Natural killer cell (primary cell): ENCODE measurements at places on chromosomes 3 and 15. TPM values are rescaled to one million over a fixed set of nuclear protein-coding genes. Genes with fewer than 3 reads are reported as not detected.

CAND2 gene
- 0.52 TPM for total RNA-seq

SKIL gene
- total RNA-seq: 85.5 TPM

RLBP1 gene
- total RNA-seq: not detected

FETUB gene
- total RNA-seq: not detected

DNA sequence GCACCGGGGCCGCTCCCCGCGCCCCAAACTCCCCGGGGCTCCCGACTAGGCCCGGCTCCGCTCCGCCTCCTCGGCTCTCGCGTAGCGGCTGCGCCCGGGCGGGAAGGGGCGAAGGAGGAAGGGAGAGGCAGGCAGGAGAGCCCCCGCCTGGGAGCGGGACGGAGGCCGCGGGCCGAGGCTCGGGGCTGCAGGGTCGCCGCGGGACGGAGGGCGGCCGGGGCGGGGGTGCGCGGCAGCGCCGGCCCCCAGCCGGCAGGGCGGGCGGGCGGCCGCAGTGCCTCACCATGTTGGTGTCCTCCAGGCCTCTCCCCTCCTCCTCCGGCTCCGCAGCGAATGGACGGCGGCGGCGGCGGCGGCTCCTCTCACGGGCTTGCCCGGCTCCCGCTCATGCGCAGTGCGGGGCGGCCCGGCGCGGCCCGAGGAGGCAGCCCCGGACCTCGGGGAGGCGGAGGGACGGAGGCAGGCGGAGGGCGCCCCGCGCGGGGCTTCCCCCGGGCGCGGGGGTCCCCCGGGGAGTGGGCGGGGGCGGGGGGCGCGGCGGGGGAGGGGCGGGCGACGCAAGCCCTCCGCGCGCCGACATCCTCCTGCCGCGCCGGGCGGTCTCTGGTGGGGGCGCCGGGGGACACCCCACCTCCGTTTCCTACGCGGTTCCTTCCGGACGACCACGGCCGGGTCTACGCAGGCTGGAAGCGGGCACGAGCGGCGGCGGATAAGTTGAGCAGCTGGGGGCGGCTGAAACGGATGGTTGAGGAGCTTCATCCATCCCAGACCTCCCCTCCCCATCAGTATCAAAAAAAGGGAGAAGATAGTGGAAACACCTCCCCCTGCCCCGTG lies at the start of gene DCUN1D1:
DCUN1D1 (minus strand) TSS at position 335 of the 834 bp plus-strand sequence; CDS start at position 286, 49 bp downstream.
- peak within 1 kb of the TSS; percentile 82 for H3K27ac ChIP-seq
- no peaks in the 10 kb centered on the region for H3K27me3 ChIP-seq
- peak; percentile 90 for DNase-seq
- peak within 1 kb of the TSS; percentile 94 for H3K4me3 ChIP-seq
- peaks cover 21% of the 10 kb centered on the region for H3K4me1 ChIP-seq

DNA sequence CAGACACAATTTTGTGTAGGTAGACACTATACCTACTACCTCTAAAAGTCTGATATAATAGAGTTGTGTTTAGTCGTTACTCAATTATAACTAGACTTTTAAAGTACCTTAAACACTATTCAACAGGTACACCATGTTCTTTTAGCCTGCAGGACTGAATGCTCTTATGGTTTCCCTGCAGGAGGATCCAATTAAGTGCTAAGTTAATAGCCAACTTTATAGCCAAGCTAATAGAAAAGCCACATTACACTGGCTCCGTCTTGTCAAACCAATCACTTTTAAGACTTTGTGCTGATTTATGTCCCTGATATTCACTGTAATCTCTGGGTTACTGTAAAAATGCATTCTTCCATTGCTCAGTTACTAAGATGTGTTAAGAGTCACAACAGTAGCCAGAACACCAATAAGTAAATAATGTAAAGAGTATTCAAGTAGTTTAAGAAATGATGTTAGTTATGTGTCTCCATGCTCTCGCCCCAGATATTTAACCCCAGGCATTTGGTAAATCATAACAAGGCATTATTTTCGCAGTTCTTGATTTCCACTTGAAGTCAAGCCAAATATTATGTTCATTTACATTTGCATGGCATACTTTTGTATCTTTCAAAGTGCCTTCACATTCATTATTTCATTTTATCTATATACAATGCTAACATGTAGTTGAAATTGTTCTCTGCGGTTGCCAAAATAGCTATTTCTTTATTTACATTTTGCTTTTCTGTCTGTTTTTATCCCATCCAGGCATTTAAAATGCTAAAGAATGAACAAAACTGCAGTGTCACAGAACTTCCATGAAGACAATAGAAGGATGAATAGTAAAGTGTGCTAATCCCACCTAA lies 42.7 kb upstream of the AP4E1 start:
- DNase-seq: no peak
- H3K4me3 ChIP-seq: no peak overlapping the region
- no peaks in the 10 kb centered on the region for H3K4me1 ChIP-seq
- H3K36me3 ChIP-seq: no peaks in the 10 kb centered on the region
- no peak overlapping the region for H3K27ac ChIP-seq

ANKRD28 gene
- 99.7 TPM for total RNA-seq

DNA sequence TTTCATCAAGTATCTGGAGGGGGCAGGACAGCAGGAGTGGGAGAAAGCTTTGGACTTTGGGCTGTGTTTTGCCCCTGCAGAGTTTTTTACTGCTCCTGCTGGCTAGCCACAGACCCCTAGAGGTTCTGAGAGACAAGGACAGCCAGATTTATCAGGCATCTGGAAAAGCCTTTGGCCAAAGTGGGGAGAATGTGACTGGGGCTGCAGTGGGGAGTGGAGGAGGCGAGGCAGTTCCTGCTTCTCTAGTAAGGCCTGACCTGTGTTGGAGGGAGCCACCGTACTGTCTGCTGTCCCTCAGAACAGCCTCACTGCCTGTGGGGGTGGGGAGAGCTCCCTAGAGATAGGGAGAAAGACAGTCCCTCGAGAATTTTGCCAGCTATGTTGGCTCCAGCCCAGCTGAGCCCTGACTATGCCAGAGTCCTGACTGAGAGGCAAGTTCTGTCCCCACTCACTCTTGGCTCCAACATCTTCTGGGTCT lies 2.2 kb downstream of the ALPK3 start:
- no peaks in the 10 kb centered on the region for H3K36me3 ChIP-seq
- H3K4me3 ChIP-seq: no peak overlapping the region
- H3K27me3 ChIP-seq: peaks cover 7% of the 10 kb centered on the region
- H3K4me1 ChIP-seq: peaks cover 7% of the 10 kb centered on the region
- H3K27ac ChIP-seq: no peak overlapping the region

DNA sequence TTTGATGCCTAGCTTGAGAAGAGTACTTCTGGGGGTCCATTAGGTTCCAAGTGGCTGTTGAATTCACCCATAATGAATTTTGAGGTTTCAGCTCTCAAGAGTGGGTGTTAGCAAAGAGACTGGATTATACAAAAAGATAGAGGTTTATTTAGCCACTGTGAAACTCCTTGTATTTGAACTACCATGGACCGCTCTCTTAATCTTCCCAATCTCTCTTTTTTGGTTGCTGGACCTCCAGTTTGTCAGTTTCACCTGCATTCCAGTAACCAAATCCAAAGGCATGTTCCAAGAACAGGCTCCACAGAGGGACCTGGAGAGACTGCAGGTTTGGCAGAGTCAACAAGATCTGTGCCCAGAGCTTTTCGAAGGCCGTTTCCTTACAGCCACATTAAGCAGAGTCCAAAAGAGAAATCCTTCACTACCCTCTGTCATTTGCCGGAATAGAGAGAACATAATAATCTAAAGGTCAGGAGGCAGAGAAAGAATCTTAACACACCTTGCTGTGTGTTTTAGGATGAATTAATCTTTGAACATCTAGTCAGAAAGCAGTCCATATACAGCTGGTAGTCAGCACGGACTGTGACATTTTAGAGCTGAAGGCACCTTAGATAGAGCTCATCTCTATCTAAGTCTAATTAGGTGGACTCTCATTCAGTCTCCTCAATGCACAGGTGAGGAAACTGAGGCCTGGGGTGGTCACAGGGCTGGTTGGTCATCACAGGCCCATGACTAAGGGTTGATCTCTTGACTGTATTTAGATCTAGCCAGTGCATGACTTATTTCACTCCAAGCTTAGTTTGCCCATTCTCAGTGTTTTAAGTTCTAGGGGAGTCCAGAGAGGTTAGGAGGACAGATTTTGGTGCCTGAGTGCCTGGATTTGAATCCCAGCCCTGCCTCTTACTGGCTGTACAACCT lies 1.3 kb downstream of the ABHD2 start:
- peak overlapping the region; percentile 98 for H3K4me3 ChIP-seq
- peaks cover 3% of the 10 kb centered on the region for H3K36me3 ChIP-seq
- H3K27ac ChIP-seq: peak overlapping the region; percentile 77
- peak; percentile 17 for DNase-seq

GPR149 gene
- not detected for total RNA-seq

GRCh38 chr3:45188719-45189659 lies 37.1 kb downstream of the TMEM158 start:
- H3K36me3 ChIP-seq: no peaks in the 10 kb centered on the region
- no peaks in the 10 kb centered on the region for H3K4me1 ChIP-seq
- no peak overlapping the region for H3K4me3 ChIP-seq
- no peaks in the 10 kb centered on the region for H3K27me3 ChIP-seq
- H3K27ac ChIP-seq: no peak overlapping the region

- no peaks in the 10 kb centered on the region for H3K36me3 ChIP-seq
- H3K4me1 ChIP-seq: no peaks in the 10 kb centered on the region
- H3K4me3 ChIP-seq: no peak overlapping the region
- no peaks in the 10 kb centered on the region for H3K27me3 ChIP-seq
- DNase-seq: no peak
Measured at GRCh38 chr3:146177519-146177918, 16.5 kb upstream of the PLOD2 start.

DNA sequence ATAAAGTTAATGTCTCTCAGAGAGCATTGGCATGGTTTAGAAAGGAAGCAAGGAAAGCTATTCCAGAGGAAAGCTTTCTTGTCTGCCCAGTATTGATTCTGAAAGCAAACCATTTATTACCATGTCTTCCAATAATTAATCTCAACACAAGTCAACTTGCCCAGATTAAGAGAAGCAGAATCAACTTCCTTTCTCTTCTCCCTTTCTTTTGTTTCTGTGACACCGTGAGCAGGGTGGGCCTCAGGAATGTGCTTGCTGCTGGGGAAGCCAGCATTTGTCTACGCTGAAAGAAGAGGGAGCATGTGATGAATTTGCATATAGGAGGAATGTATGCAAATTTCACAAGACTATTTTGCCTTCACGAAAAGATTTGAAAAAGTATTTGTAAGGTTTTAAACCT lies 368.6 kb upstream of the ROPN1 start:
- no peaks in the 10 kb centered on the region for H3K36me3 ChIP-seq
- no peak overlapping the region for H3K4me3 ChIP-seq
- no peaks in the 10 kb centered on the region for H3K27me3 ChIP-seq
- no peak overlapping the region for H3K27ac ChIP-seq
- no peaks in the 10 kb centered on the region for H3K4me1 ChIP-seq

SMCO1 gene
- not detected for total RNA-seq

DNA sequence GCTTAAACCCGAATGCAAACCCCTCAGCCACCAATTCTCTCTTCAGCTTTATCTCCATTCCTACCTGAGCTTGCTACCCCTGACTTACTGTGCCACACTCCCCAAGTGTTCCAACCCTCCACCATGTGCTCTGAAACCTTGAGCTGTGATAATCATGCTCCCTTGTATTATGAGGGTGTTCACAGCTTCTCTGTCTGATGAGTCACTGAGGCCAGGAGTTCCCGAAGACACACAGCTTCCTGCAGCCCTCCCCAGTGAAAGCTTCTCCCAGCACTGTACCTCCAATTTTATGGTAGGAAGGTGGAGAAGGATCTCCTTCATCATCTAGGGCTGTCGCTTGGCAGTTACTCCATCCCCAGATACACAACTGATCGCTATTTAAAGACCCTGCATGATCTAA lies 24.9 kb downstream of the STAC start:
- no peak overlapping the region for H3K27ac ChIP-seq
- H3K4me3 ChIP-seq: no peak overlapping the region
- H3K4me1 ChIP-seq: no peaks in the 10 kb centered on the region
- DNase-seq: no peak

DNA sequence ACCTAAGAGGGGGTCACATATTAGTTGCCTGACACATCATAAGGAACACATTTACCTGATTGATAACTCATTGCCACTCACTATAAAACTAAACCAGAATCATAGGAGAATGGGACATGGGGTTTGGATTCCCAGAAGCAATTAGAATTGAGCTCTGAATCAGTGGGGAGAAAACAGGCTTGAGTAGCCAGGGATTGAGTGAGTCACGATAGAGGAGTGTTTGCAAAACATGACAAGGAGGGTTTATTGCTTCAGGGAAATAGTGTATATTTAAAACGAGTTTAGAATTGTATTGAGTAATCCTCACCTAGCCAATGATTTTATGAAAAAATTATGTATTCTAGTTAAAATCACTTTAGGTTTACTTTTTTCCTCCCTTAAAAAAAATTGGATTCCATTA lies 101.1 kb upstream of the THRB start:
- no peak overlapping the region for H3K27ac ChIP-seq
- H3K4me3 ChIP-seq: no peak overlapping the region
- DNase-seq: no peak
- H3K4me1 ChIP-seq: no peaks in the 10 kb centered on the region
- no peaks in the 10 kb centered on the region for H3K27me3 ChIP-seq

ITIH4 gene
- 28.2 TPM for total RNA-seq

GRCh38 chr3:133928136-133928893 lies 32.6 kb upstream of the RAB6B start:
- no peaks in the 10 kb centered on the region for H3K27me3 ChIP-seq
- H3K4me1 ChIP-seq: peaks cover 10% of the 10 kb centered on the region
- H3K4me3 ChIP-seq: no peak overlapping the region
- DNase-seq: no peak

GRCh38 chr3:139460529-139460928 lies 15.8 kb downstream of the RBP2 start:
- H3K4me3 ChIP-seq: no peak overlapping the region
- H3K4me1 ChIP-seq: no peaks in the 10 kb centered on the region
- H3K27ac ChIP-seq: no peak overlapping the region
- H3K36me3 ChIP-seq: no peaks in the 10 kb centered on the region
- no peak for DNase-seq

ZNF385D gene
- 0.02 TPM for total RNA-seq

DNA sequence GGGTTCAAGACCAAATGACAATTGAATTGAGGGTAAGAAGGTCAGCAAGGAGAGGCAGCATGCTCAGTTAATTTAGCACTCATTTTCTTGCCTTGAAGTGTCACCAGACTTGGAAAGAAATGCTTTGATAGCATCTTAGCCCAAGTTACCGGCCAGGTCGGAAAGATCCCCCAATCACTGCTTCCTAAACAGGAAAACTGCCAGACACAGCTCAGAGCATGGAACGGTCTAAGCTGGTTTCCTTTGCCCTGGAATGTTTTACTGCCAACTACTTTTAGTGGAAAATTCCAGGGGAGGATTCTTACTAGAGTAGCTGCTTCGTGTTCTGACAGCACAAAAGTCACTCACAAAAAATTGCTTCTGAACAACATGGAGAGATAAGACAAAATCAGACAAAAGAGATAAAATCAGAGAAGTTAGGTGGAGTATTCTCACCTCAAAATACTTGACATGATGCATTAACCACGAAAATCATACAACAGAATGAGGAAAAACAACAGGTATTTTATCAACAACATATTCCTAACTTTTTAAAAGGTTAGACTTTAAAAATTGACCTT lies 65.5 kb downstream of the CCR4 start:
- DNase-seq: no peak
- H3K4me3 ChIP-seq: no peak overlapping the region
- H3K4me1 ChIP-seq: no peaks in the 10 kb centered on the region
- H3K36me3 ChIP-seq: peaks cover 69% of the 10 kb centered on the region
- H3K27me3 ChIP-seq: no peaks in the 10 kb centered on the region
